NCI-H226 (cell line): ENCODE measurements at places on chromosomes 3 and 15.

DNA sequence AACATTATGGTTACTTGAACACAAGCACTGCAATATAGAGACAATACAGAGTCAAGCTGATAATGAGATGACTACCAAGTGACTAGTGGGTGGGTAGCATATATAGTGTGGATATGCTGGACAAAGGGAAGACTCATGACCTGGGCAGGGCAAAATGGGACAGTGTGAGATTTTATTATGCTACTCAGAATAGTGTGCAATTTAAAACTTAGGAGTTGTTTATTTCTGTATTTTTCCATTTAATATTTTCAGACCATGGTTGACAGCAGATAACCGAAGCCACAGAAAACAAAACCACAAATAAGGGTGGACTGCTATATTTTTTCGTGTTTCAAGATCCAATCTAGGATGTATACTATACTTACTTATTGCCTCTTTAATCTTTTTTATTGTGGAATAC is 19.6 kb downstream of the GALK2 start:
- no peak for DNase-seq

- DNase-seq: no peak
Observed at GRCh38 chr3:103170651-103171050, 735.8 kb downstream of the ZPLD1 start.

GRCh38 chr15:71312194-71312708 is 197.0 kb downstream of the THSD4 start:
- DNase-seq: no peak

GRCh38 chr15:62901909-62902546 is 140.5 kb upstream of the TPM1 start:
- DNase-seq: no peak

DNA sequence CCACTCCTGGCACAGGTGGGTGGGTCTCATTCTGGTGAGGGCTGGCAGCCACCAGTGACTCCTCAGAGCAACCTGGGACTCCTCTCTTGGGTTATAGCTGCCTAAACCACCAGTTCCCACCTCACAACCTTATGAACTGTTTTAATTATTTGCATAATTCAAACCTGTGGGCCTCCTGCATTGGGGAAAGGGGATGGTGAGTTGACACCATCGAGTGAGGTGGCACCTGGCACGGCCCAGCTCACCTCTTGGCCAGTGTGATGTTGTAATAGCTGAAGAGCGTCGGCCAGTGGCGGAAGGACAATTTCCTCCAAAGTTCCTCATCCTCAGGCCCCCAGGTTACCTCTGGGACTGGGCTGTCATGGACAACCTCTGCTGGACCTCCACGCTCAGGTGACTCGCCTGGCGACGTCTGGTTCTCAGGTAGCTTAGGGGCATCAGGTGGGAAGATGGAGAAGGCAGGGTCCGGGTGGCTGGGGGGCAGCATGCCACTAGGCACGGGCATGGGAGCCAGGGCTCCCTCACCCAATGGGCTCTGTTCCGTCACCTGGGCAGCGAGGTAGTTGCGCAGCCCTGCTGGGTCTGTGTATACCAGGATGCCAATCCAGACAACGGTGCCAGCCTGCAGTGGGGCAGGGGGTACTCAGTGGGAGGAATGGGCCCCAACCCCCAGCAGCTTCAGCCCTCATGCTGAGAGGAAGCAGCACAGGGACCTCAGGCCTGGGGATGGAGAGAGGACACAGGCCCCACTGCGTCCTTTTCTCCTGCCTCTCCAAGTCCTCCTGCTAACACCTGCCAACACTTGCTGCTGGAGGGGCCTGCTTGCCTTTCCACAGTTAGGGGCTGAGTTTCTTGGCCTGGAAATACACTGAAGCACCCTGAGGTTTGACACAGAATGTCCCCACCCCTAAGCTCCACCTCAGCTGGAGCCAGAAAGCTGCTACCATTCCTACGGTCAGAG is 38.5 kb downstream of the PTPN23 start:
- DNase-seq: no peak
